ENCODE measurements at places on chromosomes 13 and 19. TPM values are rescaled to one million over a fixed set of nuclear protein-coding genes. Genes with fewer than 3 reads are reported as not detected.

- DNase-seq: no peak
Measured at GRCh38 chr13:36639610-36640009, 34.2 kb upstream of the SERTM1 start.

DNA sequence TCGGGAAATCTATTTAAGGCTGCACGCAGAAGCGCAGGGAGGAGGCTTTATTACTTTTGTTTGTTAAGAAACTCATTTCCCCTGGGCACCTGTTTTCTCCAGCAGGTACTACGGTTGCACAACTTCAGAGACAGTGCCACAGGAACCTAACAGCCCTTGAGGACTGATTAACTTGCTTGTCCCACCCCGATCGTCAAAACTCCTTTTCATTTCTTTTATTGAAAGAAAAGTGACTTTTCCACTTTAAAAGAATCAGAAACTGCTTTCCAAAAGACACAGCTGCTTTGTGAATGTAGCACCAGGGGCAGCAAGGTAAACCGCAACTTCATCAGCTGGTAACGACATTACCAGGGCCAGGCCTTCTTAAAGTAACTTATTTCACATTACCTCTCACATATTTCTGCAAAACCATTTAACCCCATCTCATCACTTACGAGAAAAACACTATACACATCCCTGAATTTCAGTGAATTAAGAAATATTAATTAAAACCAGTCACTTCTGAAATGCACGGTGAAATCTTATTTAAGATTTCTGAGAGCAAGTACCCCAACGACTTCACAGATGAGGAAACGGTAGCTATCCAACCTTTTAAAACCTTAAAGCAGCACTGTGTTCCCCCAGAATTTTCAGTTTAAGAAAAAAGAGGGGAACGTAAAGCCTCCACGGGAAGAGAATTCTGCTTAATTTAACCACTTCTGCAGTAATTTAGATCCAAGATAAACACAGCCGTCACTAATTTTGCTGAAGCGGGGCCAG is 1.4 kb downstream of the ANKRD10 start:
- DNase-seq: no peak

GRCh38 chr13:91470681-91471080 is 72.3 kb downstream of the GPC5 start:
- DNase-seq: no peak

- DNase-seq: no peak
Measured at GRCh38 chr19:22066886-22067285, 14.6 kb downstream of the ZNF257 start.

- no peak for DNase-seq
Measured at GRCh38 chr19:32018014-32018413, 327.4 kb upstream of the ZNF507 start.

- DNase-seq: no peak
Measured at GRCh38 chr13:28239374-28239773, 101.0 kb downstream of the PAN3 start.

DNA sequence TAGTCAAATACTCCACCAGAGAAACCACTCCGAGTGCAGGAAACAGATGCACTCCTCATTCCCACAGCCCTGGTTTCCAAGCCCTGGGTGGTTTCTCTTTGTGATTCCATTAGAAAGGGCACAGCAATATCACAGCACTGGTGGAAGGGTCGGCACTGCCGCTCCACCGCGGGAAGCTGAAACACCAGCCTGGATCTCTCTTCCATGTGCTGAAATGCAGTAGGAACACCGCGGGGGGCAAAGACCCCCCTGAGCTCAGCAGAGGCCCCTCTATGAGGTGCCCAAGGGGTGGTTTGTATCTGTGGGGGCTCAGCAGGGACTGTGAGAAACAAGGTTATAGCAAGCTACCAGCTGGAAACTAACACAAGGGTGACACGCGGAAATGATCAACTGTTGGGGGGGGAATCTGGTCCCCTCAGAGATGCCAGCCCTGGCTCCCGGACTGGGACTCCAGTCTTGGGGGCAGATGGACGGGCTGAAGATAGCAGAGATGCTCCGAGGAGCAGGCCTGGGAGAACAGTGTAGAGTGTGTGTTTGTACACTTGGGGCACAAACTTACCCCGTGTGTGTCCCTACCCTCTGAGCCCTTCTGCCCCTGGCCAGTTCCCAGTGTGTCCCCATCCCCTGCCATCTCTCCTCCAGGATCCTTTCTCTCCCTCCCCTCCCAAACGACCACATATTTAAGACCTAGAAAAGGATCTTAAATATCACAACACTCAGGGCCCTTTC is 1.8 kb downstream of the ZFR2 start:
- DNase-seq: no peak

DNA sequence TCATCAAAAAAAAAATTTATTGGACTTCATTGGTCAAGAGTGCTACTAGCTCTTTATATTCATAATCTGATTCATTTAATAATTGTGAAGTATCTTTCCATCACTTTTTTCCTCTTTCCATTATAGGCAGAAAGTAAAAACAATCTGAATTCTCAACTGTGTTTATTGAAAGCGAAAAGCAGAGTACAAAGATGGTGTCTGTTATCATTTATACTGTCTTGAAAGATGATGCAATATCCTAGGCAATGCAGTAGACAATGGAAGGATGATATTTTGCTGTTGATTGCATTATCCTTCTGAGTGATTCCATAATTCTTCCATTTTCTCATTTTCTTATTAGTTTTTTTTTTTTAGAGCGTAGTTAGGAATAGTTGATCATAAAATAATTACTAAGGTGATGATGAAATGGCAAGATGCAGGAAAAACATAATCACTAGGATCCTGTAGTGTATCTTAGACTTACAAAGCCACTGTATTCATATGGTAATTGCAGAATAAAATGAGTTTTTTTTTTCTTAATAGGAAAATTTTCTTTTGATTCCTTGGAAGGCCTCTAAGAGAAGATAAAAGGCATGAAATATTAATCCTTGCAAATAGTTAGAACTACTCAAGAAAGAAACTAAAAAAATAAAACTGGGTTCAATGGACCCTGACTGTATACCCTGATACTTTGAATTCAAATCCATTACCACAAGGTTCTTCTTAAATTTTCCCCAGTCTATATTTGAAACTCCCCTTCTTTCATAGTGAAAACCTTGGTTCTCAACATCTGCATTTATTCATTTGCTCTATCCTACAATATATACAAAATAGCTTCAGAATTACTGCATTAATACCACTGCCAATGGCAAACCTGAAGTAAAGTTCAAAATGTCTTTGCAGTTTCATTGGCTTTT is 11.6 kb downstream of the URI1 start:
- DNase-seq: no peak

- DNase-seq: no peak
Measured at GRCh38 chr13:43908156-43909126, 28.7 kb downstream of the LACC1 start.

DNA sequence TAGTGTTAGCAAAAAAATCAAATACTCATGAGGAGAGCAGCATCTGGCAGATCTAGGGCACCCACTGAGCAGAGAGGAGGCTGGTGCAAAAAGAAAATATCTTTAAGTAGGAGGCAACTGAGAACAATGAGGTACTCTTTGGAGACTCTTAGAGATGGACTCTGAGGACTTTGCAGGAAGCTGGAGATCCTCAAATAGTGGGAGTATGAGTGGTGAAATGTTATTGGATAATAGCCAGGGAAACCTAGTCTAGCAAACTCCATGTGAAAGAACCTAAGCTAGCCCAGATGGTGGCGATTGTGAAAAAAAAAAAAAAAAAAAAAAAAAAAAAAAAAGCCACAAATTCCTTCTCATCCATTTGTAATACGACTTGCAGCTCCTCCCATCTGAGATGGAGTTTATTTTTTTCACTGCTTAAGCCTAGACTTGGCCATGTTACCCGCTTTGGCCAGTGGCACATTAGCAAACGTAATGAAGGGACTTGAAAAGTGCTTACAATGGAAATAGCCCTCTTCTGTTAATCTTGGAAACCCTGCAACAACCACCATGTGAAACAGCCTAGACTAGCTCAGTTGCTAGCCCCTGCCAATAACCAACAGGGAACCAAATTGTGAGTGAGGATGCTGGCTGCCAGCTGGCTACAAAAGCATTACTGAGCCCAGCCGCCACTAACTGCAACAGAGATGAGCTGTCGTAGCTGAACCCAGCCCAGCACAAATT is 476.2 kb downstream of the KLF12 start:
- DNase-seq: peak; percentile 50

- no peak for DNase-seq
Measured at GRCh38 chr13:24097667-24098066, 62.9 kb upstream of the SPATA13 start.

- DNase-seq: no peak
Measured at GRCh38 chr19:18393836-18394235, 3.6 kb downstream of the LRRC25 start.

DNA sequence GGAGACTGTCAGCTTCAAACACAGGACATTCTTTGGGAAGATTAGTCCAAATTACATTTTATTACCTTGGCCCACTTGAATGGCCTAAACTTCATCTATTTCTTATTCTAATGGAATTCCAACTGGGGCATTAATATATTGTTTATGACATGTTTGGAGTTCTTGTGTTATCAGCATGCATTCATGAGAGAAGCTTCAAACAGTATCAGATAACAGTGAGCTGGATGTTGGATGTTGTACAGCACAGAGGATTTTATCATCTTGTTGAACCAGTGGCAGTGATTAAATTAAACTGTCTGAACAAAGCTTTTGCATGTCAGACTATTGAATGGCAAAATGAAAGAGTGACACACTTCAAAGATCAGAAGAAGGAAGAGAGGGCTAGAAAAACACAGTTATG is 50.0 kb downstream of the MZT1 start:
- DNase-seq: no peak

DNA sequence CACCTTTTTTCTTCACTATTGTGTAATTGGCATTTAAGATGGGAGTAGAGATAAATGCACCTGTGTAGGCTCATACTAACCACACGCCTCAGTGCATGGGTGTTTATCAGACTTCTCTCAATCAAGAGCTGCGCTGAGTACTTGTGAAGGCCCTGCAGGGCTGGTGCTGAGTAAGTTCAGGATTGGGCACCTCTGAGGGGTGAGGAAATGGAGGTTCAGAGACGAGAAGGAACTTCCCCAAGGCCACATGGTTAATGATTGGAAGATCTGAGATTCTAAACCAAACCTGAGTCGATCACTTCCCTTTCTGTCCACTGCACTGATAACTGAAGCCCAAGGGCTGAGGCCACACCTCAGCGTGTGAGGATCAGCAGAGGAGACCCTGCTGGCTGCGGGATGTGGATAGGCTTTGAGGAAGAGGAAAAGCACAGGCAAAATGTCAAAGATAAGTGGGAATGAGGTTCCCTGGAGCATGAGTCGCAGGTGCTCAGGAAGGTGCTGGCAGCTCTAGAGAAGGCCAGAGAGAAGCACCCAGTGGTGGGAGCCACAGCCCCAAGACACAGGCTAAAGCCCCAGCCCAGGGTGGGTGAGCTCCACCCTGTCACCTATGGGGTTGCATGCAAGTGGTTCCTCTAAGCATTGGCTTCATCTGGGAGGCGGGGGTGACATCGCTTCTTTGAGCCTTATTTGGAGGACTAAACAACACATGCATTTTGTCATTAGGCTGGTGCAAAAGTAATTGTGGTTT is 32.3 kb upstream of the GJB6 start:
- no peak for DNase-seq

GRCh38 chr19:47499371-47499770 is 15.4 kb upstream of the KPTN start:
- DNase-seq: no peak

GRCh38 chr13:97978651-97979050 is 25.2 kb downstream of the IPO5 start:
- DNase-seq: no peak

DNA sequence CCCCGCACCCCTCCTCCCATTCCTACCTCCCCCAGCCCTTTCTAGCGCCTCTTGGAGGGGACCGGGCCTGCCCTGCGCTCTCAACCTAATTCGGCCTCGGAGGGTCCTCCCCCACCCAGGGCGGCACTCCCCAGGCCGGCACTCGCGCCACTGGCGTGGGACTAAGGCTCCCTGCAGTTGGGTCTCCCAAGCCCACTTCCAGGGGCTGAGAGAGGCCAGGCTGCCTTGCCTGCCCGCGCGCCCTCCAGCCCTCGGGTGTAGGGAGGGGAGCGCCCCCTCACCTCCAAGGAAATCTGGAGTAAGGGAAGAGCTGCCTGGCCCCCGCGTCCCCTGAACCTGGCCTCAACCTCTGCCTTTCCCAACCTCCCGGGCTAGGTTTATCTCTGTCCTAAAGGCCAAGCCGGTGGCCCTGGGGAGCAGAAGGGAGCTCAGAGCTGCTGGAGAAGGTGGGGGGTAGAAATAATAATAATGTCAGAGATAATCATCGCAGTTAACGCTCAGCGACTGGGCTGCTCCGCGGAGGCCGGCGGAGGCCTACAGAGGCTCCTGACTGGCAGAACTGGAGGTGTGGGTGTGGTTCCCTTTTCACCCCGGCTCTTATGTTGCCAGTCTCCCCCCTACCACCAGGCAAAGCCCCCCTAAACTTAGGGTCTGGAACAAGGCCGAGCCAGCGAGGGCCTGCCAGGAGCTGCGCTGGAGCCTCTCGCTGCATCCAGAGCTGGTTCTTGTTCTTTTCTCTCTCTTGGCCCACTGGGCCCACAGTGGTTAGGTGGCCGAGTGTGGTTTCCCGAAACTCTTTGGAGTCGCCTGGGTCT is 9.6 kb downstream of the ZIC2 start:
- DNase-seq: no peak

- no peak for DNase-seq
Measured at GRCh38 chr19:18764591-18765051, 26.5 kb downstream of the COMP start.

DNA sequence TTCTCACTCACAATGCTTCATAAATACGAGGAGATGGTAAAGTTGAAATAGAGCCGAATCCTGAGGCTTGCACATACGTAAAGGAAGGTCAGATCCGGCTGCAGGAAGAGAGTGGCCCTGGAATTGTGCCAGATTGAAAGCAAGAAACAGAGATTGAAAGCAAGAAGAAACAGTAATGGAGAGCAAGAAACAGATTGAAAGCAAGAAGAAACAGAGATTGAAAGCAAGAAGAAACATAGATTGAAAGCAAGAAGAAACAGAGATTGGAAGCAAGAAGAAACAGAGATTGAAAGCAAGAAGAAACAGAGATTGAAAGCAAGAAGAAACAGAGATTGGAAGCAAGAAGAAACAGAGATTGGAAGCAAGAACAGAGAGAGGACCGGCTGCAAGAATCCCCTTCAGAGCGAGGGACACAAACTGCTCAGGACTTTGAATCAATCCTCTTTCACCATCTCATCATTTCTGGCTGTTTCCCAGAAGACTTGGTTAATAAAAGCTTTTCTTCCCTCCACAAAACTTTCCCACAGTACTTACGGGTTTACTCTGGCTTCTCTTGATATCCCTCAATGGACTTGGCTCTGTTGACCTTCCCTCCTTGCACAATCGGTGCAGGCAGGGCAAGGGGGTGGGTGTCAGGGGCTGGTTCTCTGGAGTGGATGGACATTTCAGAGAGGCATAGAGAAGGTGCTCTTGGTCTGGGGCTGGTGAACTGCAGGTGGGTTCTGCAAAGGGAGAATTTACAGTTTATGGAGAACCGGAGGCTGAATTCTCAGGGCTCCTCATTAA is 25.5 kb downstream of the OR7A5 start:
- no peak for DNase-seq

Gene EXOC3L2
- total RNA-seq: not detected

Gene CBY2
- not detected for total RNA-seq

Gene CADM4
- total RNA-seq: 124 TPM

Gene F2RL3
- total RNA-seq: not detected

Gene FFAR1
- total RNA-seq: 0.79 TPM

Gene CGB8
- total RNA-seq: not detected

Gene C19orf73
- total RNA-seq: 4.4 TPM

All from dorsolateral prefrontal cortex (tissue), 122 donors.